ENCODE measurements at places on chromosomes 2 and 18. TPM values are rescaled to one million over a fixed set of nuclear protein-coding genes. Genes with fewer than 3 reads are reported as not detected.

SUPT7L gene
- total RNA-seq, result 29.8 TPM

NXPH2 gene
- not detected for total RNA-seq

CHRNG gene
- not detected for total RNA-seq

MGAT4A gene
- 3.0 TPM for total RNA-seq

B4GALT6 gene
- not detected for total RNA-seq

SPP2 gene
- not detected for total RNA-seq

DHRS9 gene
- total RNA-seq, result not detected

GNAL gene
- 0.12 TPM for total RNA-seq

KCNE4 gene
- not detected for total RNA-seq

TMEFF2 gene
- not detected for total RNA-seq

ANKRD30BL gene
- total RNA-seq, result not detected

PAIP2B gene
- 1.1 TPM for total RNA-seq

PAX3 gene
- total RNA-seq, result not detected

CCDC74B gene
- 71.6 TPM for total RNA-seq

CIB4 gene
- not detected for total RNA-seq

HOXD12 gene
- not detected for total RNA-seq

SLC16A14 gene
- 8.5 TPM for total RNA-seq

OSR1 gene
- 0.07 TPM for total RNA-seq

RNF152 gene
- total RNA-seq, result 0.07 TPM

FMNL2 gene
- 16.3 TPM for total RNA-seq

MC2R gene
- not detected for total RNA-seq

CPO gene
- 0.62 TPM for total RNA-seq

KCNK3 gene
- not detected for total RNA-seq

ASIC4 gene
- total RNA-seq, result not detected

CARF gene
- total RNA-seq, result 4.4 TPM

MOGAT1 gene
- not detected for total RNA-seq

LYPD1 gene
- not detected for total RNA-seq

REG3G gene
- not detected for total RNA-seq

PLB1 gene
- total RNA-seq, result 2.4 TPM

CAPN14 gene
- total RNA-seq, result not detected

DPP10 gene
- total RNA-seq, result not detected

MAP2 gene
- total RNA-seq, result not detected

NT5DC4 gene
- not detected for total RNA-seq

TRIM43 gene
- 6.3 TPM for total RNA-seq

DCDC2C gene
- total RNA-seq, result not detected

SPATS2L gene
- total RNA-seq, result not detected

FAM136A gene
- total RNA-seq, result 95.8 TPM

LRATD1 gene
- total RNA-seq, result not detected

CELF4 gene
- total RNA-seq, result not detected

GFPT1 gene
- total RNA-seq, result 11.6 TPM

NEB gene
- total RNA-seq, result not detected

ICA1L gene
- 15.5 TPM for total RNA-seq

OTOS gene
- total RNA-seq, result not detected

EHBP1 gene
- 31.0 TPM for total RNA-seq

CTAGE1 gene
- total RNA-seq, result not detected

REEP1 gene
- 1.1 TPM for total RNA-seq

PSTPIP2 gene
- total RNA-seq, result 19.0 TPM

SLC23A3 gene
- not detected for total RNA-seq

RIT2 gene
- total RNA-seq, result not detected

ST6GAL2 gene
- not detected for total RNA-seq

OSBPL1A gene
- total RNA-seq, result 78.6 TPM

IFIH1 gene
- not detected for total RNA-seq

WDR35 gene
- 22.8 TPM for total RNA-seq

GALM gene
- total RNA-seq, result 37.0 TPM

STARD6 gene
- total RNA-seq, result not detected

LIMS3 gene
- total RNA-seq, result not detected

C2orf15 gene
- total RNA-seq, result not detected

CFC1 gene
- total RNA-seq, result not detected

PROKR1 gene
- total RNA-seq, result not detected

Data from G401 (cell line).